NCI-H1417 treated with DMSO at 0.1 percent for 48 hours (cell line): ENCODE measurements at places on chromosomes 7 and 10.

- DNase-seq, result no peak
These were observed 5.7 kb downstream of the KIAA1549 start for GRCh38 chr7:138975343-138976104.

DNA sequence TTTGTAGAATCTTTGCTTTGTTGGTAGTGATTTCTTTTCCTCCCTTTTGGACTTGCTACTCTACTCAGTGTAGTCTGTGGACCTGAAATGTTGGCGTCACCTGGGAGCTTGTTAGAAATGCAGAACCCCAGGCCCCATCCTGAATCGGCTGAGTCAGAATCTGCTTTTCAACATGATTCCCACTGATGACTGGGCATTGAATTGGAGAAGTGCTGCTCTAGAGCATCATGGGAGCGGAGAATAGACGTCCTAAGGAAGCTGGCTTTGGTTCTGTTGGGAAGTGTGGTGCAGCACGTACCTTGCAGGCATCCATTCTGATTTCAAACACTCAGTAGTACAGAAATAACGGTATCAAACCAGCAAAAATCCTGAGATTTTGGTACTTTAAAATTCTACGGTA, 54.7 kb downstream of the RBM33 start:
- no peak for DNase-seq

DNA sequence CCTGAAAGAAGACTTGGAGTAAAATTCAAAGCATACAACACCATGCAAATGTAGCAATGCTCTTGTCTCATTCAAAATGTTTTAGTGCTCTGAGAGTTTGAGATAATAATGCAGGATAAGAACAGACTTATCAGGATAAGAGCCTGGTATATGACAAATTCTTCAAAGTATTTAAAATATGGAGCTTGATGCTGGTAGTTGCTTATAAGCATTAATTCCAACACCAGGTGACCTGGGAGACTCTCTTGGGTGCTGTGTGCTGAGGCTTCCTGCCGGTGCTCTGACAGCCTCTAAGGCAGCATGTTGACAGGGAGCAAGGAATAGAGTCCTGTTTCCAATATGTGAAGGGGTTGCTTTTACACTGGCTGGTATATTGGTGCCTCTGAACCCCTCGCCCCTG, 34.8 kb upstream of the SLC26A5 start:
- no peak for DNase-seq

DNA sequence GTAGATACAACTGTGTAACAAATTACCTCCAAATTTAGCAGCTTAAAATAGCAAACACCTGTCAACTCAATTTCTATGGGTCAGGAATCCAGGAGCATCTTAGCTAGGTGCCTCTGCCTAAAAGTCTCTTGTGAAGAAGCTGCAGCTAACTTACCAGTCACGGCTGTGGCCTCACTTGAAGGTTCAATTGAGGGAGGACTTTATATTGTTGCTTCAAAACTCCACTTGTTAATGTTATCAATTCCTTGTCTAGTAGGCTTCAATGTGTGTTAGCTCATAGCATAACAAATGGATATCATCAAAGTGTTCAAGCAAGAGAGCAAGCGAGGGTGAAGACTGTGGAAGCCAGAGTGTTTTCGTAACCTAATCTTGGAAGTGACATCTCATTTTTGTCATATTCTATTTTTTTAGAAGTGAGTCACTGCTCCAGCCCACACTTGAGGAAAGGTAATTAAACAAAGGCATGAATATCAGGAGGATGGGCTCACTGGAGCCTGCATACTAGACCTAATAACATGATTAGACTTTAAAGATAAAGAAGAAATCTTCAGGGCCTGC, 172.9 kb downstream of the SPAG6 start:
- DNase-seq, result no peak

- no peak for DNase-seq
These were observed 122.0 kb downstream of the MARCHF5 start for GRCh38 chr10:92413011-92413410.

GRCh38 chr7:146290746-146291145, 174.1 kb downstream of the CNTNAP2 start:
- no peak for DNase-seq

DNA sequence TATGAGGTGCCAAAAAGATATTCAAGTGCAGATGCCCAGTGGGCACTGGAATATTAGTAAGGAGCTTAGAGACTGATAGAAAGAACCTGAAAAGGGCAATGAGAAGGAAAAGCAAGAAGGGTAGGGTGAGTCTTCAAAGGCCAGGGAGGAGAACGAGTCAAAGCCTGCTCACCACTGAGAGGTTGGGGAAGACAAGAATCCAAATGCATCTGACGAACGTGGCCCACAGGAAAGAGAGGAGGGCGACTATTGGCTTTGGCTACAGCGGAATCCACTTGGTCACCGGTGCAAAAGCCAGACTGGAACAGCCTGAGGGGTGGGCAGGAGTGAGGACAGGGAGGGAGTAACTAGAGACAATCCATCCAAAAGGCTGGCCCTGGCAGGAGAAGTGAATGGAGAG, 216.7 kb upstream of the KLF14 start:
- no peak for DNase-seq

- DNase-seq, result no peak
These were observed 429.1 kb downstream of the ACTR3B start for GRCh38 chr7:153188630-153189029.

GRCh38 chr10:49613882-49614241, at the start of gene CHAT:
Gene CHAT (plus strand): TSS chr10:49614037. CDS start chr10:49614190, 153 bp downstream.
- no peak for DNase-seq

GRCh38 chr10:25451401-25451800, 276.6 kb downstream of the GPR158 start:
- DNase-seq, result no peak

DNA sequence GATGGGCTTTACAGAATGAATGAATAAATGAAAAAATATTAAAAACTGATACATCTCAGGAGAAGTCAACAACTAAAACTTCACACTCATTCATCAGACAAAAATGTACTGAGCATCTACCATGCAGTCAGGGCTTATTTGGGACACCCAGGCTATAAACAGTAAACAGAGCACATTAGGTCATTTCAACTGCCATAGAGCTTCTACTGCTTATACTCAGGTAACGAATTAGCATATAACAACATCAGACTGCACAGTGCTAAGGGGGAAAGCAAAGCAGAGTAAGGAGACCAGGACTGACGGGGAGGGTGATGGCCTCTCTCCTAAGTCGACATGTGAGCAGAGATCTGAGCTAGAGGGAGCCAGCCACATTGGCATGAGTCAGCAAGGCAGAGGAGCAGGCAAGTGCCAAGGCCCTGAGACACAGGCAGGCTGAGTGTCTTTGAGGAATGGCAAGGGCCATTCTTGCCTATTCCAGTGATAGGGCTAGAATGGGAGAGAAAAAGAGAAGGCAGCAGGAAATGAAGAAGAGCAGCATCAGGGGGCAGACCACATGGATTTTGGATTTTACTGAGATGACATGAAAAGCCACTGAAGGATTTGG, 528.9 kb downstream of the PARD3 start:
- no peak for DNase-seq

GRCh38 chr10:11782793-11783557, 40.2 kb upstream of the PROSER2 start:
- no peak for DNase-seq

GRCh38 chr10:74310652-74311257, 159.7 kb downstream of the ADK start:
- no peak for DNase-seq

DNA sequence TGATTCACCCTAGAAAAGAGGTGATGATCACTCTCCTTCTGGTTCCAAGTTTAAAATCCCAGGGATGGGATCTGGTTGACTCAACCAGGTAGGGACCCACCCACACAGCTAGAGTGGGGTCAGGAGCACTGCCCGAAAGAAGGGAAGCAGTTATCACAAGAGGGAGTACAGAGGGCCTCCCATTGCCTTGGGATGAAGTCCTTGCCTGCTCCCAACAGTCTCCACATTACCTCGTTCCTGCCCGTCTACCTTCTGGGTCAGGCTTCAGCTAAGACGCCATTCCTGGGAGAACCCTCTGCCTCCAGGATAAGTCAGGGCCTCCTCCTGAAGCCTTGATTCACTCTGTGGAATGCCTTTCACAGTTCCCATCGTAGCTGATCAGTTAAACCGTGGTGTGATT, 23.8 kb downstream of the ZMIZ2 start:
- no peak for DNase-seq

GRCh38 chr7:47787249-47788069, 160.8 kb downstream of the PKD1L1 start:
- no peak for DNase-seq
